ENCODE measurements at places on chromosomes 12 and 14.

GRCh38 chr12:131260954-131261353 lies 307.2 kb downstream of the ADGRD1 start:
- no peak for DNase-seq

DNA sequence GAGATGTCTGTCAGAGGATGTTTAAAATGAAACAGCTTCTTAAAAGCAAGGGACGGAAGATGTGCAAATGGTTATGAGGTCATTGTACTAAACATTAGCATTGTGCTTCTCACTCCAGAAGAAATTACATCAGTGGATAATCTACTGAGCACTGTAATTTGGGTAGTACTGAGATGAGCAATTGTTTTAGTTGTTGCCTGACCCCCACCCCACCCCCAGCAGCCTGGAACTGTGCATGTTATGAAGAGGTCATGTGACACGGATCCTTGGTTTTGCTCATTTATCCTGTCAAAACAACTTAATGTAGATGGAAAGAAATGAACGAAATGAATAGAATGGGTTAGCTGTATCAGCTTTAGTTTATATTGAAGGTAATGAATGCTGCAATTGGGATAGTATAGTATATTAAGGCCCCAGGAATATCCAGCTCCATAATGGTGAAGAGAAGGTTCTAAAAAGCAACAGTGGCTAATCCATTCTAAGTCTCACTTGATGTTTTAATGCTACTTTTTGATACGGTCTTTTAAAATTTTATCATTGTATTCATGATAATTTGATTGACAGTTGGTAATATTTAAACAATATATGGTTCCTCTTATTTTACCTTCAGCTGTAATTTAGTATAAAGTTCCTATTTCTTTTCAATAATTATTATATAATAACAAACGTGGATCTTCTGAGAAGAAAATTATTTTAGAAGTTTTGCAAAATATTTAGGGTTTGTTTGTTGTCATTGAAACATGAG lies 58.5 kb downstream of the WNK1 start:
- DNase-seq: no peak

DNA sequence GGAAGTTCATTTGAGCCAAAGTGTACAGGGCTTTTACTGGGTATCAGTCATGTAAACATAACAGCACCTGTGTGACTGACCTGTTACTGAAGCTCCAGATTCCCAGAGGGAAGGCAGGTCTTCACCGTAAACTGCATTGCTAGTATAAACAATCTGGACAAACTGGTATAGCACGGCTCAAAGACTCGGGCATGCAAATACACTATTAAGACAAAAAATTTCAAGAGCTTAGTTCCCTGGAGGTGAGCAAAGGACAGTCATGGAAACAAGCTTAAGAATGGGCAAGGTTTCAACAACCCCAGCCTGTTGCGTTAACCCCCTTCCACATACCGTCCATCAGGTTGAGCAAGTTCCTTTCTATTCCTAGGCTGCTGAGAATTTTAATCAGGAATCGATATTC lies 9.4 kb downstream of the PARP11 start:
- no peak for DNase-seq

DNA sequence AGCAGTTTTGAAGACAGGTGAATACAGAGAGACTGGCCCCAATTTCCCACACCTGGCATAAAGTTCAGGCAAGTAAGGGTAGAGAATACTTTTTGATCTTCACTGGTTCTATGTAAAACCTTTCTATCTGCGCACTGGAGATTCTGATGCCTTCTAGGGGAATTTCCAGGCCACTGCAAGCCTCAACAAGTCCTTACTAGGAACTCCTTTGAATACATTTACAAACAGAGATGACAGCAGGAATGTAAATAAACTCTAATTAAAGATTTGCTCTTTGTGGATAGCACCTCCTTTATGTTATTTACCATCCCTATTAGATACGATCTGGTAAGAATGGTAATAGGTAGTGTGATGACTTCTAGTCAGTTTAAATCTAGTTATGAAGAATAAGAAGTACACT lies 69.2 kb downstream of the NTN4 start:
- DNase-seq: no peak

DNA sequence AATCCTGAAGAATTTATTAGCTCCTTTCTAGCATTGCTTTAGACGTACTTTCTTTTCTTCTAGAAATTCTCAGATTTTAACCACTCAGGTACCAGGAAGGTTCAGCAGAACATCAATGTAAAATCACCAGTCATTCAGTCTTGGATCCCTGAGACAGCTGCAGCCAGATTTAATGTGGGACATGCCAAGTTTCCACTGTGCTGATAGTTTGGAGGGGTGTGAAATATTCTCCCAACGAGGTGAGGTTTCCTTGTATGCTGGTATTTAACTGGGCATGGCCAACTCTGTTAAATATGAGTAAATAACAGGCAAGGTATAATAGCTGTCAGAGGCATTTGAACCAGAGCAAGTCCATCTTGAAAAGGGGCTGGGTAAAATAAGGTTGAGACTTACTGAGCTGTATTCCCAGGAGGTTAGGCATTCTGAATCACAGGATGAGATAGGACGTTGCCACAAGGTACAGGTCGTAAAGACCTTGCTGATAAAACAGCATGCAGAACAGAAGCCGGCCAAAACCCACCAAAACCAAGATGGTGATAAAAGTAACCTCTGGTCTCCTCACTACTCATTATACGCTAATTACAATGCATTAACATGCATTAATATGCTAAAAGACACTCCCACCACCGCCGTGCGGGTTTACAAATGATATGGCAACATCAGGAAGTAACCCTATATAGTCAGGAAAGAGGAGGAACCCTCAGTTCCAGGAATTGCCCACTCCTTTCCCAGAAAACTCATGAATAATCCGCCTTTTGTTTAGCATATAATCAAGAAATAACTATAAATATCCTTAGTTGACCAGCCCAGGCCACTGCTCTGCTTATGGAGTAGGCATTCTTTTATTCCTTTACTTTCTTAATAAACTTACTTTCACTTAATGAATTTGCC lies 75.2 kb upstream of the RASSF8 start:
- DNase-seq: no peak

DNA sequence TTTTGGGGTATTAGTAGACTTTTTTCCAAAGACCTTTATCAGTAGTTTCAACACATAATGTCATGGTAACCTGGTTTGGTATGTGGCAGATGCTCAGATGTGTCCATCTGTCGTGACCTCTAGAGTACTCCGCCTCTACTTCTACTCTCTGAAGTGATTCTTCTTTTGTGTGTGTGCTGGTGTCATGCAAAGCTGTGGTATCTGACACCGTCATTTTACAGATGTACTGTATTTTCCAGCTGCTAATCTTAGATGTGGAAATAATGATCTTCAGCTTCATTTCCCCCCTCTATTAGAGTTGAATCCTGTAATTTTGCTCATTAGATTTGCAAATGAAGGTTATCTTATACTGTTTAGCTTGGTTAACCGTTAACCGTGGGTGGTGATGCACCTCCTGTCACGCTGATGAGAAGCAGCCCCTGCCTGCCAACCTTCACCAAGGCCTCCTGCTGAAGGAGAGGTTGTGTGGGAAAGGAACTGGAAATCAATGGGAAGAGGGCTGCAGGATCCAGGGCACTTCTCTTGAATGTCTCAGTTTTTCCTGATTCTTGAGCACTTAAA lies 222.4 kb upstream of the AMIGO2 start:
- DNase-seq: no peak

DNA sequence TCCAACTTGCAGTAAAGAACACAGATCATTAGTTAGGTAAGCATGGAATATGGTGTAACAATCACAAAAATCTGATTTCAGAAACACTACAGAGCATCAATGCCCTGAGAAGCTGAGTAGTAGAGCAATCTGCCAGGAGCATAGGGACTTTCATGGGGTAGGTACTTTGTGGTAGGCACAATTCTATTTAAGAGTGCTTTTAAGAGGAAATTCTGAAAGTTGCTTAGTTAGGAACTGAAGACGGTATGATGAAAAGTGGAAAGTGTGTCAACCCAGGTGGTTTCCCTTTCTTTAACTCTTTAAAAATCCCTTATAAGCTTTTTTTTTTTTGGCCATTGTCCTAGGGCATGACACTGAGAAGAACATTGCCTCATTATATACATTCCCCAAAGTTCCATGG lies 535.7 kb upstream of the FBXO33 start:
- no peak for DNase-seq

DNA sequence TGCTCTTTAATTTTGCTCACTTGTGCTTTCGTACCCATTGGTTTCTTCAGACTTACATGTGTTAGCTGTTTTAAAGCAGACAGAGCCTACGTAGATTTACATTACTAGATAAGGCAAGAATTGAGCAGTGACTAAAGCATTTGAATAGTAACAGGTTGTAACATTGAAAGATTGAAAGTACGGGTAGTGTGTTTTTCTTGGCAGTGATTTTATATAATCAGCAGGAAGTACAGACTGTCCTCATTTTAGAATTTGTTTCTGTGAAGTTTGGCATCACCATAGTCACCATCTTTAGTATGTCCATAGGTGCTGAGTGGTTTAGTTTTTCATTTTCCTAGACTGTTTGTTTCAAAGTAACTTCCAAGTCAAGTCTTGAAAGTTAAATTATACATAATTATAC lies 14.0 kb downstream of the RTRAF start:
- no peak for DNase-seq

- no peak for DNase-seq
Measured at GRCh38 chr12:114888928-114889584, 205.1 kb upstream of the TBX3 start.

DNA sequence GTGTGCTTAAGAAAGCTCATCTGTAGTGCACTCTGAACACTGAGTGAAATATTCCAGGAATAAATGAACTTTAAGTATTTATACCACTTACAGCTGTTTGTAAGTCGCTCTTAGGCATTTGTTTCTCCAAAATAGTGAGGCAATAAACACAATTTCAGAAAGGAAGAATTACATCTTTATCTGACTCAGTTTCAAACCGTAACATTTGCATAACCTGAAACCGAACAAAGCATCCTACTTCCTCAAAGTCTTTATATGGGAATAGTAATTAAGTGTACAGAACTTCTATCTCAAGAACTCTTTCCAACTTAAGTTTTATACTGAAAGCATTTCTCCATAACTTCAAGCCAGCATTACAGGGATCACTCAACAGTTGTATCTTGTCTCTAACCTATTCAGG lies 58.4 kb downstream of the SOX5 start:
- no peak for DNase-seq

DNA sequence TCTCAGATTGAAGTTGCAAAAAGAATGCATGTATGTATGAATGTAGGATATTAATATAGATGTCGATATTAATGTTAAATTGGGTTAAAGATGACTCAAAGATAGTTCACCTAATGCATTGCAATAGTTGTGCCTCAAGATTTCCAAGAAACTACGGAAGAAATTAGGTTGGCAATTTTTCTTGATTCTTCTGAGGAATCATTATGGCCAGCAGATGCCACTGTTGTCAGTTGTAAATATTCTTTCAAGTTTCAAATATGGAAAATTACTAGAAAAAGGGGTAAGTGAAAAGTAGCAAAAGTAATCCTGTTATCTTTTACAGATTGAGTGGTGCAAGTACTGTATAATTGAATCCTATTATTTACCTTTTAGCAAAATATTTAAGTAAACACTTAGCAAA lies 202.1 kb downstream of the ADAMTS20 start:
- no peak for DNase-seq

DNA sequence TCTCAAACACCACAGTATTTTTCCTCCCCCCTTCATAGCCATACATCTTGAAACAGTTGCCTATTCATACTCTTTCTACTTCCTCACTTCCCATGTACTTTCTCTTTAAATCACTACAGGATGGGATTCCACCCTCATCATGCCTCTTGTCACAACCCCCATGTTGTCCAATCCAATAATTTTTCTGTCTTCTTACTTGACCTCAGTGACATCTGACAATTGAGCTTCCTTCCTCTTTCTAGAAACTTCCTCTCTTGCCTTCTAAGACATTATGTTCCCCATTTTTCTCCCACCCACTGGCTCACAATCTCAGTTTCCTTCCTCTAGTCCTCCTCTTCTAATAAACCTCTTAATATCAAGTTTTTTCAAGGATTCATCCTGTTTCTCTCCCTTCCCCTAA lies 5.3 kb downstream of the C2CD5 start:
- no peak for DNase-seq

GRCh38 chr14:80426683-80427082 lies 215.4 kb upstream of the DIO2 start:
- no peak for DNase-seq

GRCh38 chr14:51847489-51847796 lies 13.0 kb upstream of the GNG2 start:
- DNase-seq: no peak

DNA sequence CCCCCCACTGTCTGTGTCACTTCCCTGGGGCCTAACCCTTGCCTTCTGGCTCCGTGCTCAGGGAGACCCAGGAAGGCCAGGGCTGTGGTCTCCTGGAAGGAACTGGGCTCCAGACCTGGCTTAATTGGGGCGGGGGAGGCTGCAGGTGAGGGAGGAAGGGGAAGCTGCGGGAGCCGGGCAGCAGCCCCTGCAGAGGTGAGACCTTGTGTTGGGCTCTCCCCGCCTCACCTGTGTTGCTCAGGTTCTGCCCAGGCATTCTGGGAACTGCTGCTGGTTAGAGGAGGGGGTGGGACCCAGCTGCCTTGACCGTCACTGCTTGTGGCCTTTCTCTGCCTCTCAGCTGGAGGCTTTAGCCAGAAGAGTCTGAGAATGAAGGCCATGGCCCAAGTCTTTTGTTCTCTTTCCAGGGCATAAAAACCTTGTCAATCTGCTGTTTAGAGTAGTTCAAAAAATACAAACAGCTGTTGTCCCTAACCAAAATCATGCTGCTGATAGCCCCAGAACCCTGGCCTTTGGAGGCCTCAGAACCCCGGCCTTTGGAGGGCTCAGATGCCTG lies 247.6 kb downstream of the CHST11 start:
- no peak for DNase-seq
